ENCODE measurements at places on chromosomes 13 and 19. TPM values are rescaled to one million over a fixed set of nuclear protein-coding genes. Genes with fewer than 3 reads are reported as not detected.

ZNF57 gene
- total RNA-seq = 6.7 TPM

KCTD4 gene
- not detected for total RNA-seq

ZNF880 gene
- 29.0 TPM for total RNA-seq

NALCN gene
- total RNA-seq = 0.34 TPM

PROZ gene
- not detected for total RNA-seq

TSSK6 gene
- 4.7 TPM for total RNA-seq

LILRA5 gene
- not detected for total RNA-seq

AMER2 gene
- 0.18 TPM for total RNA-seq

RASIP1 gene
- total RNA-seq = 5.2 TPM

- no peak for DNase-seq
- H3K27me3 ChIP-seq = peaks cover 19% of the 10 kb centered on the region
- H3K4me3 ChIP-seq = no peak overlapping the region
Measured at GRCh38 chr13:25927932-25928331, 123.9 kb downstream of the SHISA2 start.

DNA sequence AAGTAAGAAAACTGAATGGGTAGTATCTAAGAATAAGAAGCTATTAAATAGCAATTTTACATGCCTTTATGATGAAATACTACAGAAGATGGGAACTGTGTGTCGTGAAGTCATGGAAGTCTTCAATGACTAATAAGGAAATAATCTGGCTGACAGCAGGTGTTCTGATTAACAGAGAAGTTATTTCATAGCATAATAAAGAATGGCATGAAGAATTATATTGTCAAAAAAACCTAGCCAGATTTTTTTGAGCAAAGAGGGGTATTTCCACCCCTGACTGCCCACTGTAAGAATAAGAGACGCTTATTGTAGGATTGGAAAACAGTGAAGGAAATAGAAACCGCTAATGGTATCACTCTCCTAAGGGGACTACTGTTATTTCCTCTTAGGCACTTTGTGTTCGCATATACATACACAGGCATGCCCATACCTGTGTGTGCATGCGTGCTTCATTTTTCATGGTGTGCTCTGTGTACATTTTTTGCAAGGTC, 318.8 kb downstream of the SHISA2 start:
- no peaks in the 10 kb centered on the region for H3K36me3 ChIP-seq
- peaks cover 9% of the 10 kb centered on the region for H3K27me3 ChIP-seq
- DNase-seq = no peak
- no peak overlapping the region for H3K4me3 ChIP-seq
- H3K4me1 ChIP-seq = peaks cover 25% of the 10 kb centered on the region

- peaks cover 4% of the 10 kb centered on the region for H3K4me1 ChIP-seq
- H3K27me3 ChIP-seq = peaks cover 31% of the 10 kb centered on the region
- H3K36me3 ChIP-seq = no peaks in the 10 kb centered on the region
- H3K4me3 ChIP-seq = no peak overlapping the region
- H3K27ac ChIP-seq = no peak overlapping the region
Measured at GRCh38 chr19:43812688-43813087, 10.4 kb upstream of the LYPD5 start.

DNA sequence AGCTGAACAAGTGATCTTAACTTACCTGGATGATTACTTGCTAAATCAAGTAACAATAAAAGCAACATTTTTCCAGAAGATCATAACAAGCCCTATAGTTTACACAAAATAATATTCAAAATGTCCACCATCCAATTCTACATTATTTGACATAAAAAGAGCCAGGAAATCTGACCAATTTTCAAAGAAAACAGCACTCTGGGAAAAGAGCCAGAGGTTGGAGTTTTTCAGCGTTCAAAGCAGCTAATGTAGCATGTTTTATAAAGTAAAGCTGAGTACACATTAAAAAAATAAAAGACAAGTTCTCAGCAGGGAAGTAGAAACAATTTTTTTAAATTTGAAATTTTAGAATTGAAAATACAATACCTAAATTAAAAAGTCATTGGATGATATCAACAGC, 62.6 kb downstream of the UFM1 start:
- no peaks in the 10 kb centered on the region for H3K4me1 ChIP-seq
- no peak overlapping the region for H3K27ac ChIP-seq
- no peaks in the 10 kb centered on the region for H3K27me3 ChIP-seq
- DNase-seq = no peak
- H3K4me3 ChIP-seq = no peak overlapping the region

- DNase-seq = peak; percentile 42
- H3K27ac ChIP-seq = no peak overlapping the region
- H3K4me3 ChIP-seq = peak overlapping the region; percentile 71
- H3K27me3 ChIP-seq = peaks cover 24% of the 10 kb centered on the region
Measured at GRCh38 chr13:27006519-27007161, 165.0 kb downstream of the USP12 start.

- no peaks in the 10 kb centered on the region for H3K27me3 ChIP-seq
- peaks cover 11% of the 10 kb centered on the region for H3K36me3 ChIP-seq
- no peak overlapping the region for H3K4me3 ChIP-seq
Measured at GRCh38 chr19:50000841-50001557, 24.2 kb downstream of the VRK3 start.

DNA sequence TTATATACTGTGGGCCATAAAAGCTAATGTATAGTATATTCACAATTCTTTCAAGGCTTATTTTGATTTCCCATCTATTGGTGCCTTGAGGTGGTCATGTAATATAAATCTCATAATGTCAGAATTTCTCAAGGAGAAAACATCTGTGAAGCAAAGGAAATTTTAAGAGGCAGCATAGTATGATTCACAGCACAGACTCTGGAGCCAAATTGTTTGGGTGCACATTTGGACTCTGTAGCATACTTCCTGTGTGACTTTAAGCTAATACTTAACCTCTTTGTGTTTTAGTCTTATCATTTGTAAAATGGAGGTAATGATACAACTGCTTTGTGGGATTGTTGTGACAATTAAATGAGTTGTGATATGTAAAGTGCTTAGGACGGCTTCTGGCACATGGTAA, 67.6 kb downstream of the PIBF1 start:
- peaks cover 18% of the 10 kb centered on the region for H3K36me3 ChIP-seq
- H3K4me3 ChIP-seq = no peak overlapping the region
- H3K4me1 ChIP-seq = 0 out of 2 replicates have a peak, but pooled peaks cover 6% of the 10 kb centered on the region

DNA sequence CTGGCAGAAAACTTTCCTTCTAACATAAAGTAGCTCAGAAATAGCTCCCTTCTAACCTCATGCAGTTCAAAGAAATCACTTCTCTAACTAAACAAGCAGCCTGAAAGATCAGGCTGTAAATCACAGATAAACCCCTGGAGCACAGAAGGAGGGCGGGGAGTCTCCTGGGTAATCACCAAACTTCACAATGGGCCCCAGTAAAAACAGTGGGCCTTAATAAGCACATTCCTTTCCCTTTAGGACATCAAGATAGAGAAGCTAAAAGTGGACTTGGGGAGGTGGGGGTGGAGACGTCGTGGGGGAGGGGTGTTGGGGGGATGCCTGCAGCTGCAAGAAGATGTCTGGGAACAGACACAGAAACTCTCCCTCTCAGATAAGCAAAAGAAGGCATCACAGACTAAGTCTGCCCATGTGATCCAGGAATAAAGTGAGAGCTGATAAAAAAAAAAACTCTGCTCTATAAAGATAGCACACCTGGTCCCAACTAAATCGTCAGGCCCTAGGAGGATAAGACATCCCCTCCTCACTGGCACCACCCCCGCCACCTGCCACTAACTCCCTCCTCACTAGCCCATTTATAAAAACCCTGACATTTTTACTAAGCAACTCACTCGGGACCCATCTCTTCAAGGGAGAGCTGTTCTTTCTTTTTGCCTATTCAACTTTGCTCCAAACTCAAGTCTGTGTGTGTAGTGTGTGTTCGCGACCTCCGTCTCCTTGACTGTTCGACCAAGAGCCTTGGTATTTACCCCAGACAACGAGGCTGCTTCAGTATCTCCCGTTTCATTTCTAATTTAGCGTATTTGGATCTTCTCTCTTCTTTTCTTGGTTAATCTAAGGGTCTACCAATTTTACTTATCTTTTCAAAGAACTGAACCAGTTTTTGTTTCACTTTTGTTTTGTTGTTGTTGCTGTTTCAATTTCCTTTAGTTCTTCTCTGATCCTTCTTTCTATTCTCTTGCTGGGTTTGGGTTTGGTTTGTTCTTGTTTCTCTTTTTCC, 31.7 kb downstream of the DNAJC15 start:
- no peak overlapping the region for H3K27ac ChIP-seq
- peak; percentile 50 for DNase-seq
- H3K27me3 ChIP-seq = peaks cover 8% of the 10 kb centered on the region
- H3K4me1 ChIP-seq = peaks cover 36% of the 10 kb centered on the region

GRCh38 chr13:95793781-95794180, 116.8 kb downstream of the DNAJC3 start:
- no peak for DNase-seq
- H3K4me3 ChIP-seq = no peak overlapping the region
- H3K27me3 ChIP-seq = no peaks in the 10 kb centered on the region
- H3K36me3 ChIP-seq = peaks cover 44% of the 10 kb centered on the region
- H3K4me1 ChIP-seq = no peaks in the 10 kb centered on the region

- H3K4me3 ChIP-seq = no peak overlapping the region
- no peak for DNase-seq
- no peaks in the 10 kb centered on the region for H3K27me3 ChIP-seq
- no peaks in the 10 kb centered on the region for H3K36me3 ChIP-seq
- peaks cover 20% of the 10 kb centered on the region for H3K4me1 ChIP-seq
Measured at GRCh38 chr13:76466043-76466442, 420.2 kb downstream of the KCTD12 start.

DNA sequence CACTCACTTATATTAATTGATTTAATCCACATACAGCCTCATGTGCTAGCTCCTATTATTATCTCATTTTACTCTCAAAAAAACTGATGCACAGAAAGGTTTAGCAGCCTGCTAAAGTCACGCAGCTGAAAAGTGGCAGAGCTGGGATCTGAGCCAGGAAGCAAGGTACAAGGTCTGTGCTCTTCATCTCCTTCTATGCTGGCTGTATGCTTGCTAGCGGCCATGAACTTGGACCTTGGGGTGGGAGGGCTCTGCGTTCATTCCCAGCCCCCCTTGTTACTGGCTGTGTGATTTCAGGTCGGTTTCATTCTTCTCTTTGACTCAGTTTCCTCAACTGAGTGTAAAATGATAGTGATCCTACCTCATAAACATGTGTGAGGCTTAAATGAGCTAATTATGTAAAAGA, 69.8 kb downstream of the ALOX5AP start:
- H3K36me3 ChIP-seq = no peaks in the 10 kb centered on the region
- no peak for DNase-seq
- peaks cover 12% of the 10 kb centered on the region for H3K27me3 ChIP-seq
- H3K4me1 ChIP-seq = peaks cover 3% of the 10 kb centered on the region

- no peaks in the 10 kb centered on the region for H3K27me3 ChIP-seq
- DNase-seq = no peak
- peaks cover 10% of the 10 kb centered on the region for H3K4me1 ChIP-seq
Measured at GRCh38 chr13:40152145-40152544, 496.7 kb downstream of the COG6 start.

GRCh38 chr13:48828962-48829411, 146.7 kb upstream of the FNDC3A start:
- DNase-seq = no peak
- peaks cover 4% of the 10 kb centered on the region for H3K27me3 ChIP-seq
- H3K4me3 ChIP-seq = no peak overlapping the region
- H3K27ac ChIP-seq = peak overlapping the region; percentile 68

DNA sequence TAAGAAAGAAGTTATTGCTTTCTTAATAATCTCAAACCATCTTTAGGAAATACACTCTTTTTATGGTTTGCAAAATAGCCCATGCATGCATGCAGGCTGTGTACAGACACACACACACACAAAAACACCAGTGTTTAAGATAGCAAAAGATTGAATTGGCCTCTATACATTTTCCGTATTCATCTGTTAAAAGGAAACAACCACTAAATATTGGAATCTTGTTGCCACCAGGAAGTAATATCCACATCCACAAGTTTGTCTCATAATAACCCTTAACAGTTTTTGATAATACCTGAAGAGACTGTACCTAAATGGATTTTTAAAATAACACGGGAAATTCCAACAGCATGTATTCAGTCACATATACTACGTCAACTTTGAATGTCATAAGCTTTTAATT, 7.3 kb upstream of the MAB21L1 start:
- H3K4me1 ChIP-seq = peaks cover 10% of the 10 kb centered on the region
- peaks cover 12% of the 10 kb centered on the region for H3K27me3 ChIP-seq
- no peaks in the 10 kb centered on the region for H3K36me3 ChIP-seq
- H3K27ac ChIP-seq = no peak overlapping the region

DNA sequence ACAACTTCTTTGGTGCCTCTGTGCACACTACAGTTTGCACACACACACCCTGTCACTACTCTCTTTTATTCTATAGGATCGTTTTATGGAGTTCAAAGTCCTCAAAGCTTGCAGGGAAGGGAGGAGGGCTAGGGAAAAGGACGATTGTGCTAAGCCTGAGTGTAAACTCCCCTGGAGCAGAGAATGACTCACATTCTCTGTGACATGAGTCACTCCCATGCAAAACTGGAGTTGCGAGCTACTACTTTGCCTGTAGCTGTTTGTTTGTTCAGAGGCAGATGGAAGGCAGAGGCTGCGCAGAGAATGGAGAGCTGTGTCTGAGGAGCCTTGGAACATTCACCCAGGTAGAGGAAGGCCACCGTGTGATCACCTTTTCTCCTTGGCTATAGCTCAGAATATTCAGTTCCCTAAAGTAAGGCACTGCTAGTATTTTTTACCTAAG, 80.5 kb upstream of the MBNL2 start:
- peak overlapping the region; percentile 37 for H3K4me3 ChIP-seq
- peak; percentile 17 for DNase-seq

- H3K4me1 ChIP-seq = peaks cover 16% of the 10 kb centered on the region
- DNase-seq = no peak
- H3K36me3 ChIP-seq = no peaks in the 10 kb centered on the region
- H3K27me3 ChIP-seq = no peaks in the 10 kb centered on the region
- no peak overlapping the region for H3K4me3 ChIP-seq
Measured at GRCh38 chr13:100051070-100051469, 37.8 kb upstream of the PCCA start.

GRCh38 chr13:32878163-32878562, 138.1 kb upstream of the KL start:
- DNase-seq = no peak
- no peaks in the 10 kb centered on the region for H3K4me1 ChIP-seq
- H3K36me3 ChIP-seq = no peaks in the 10 kb centered on the region
- H3K27me3 ChIP-seq = no peaks in the 10 kb centered on the region
- no peak overlapping the region for H3K27ac ChIP-seq
- H3K4me3 ChIP-seq = no peak overlapping the region

DNA sequence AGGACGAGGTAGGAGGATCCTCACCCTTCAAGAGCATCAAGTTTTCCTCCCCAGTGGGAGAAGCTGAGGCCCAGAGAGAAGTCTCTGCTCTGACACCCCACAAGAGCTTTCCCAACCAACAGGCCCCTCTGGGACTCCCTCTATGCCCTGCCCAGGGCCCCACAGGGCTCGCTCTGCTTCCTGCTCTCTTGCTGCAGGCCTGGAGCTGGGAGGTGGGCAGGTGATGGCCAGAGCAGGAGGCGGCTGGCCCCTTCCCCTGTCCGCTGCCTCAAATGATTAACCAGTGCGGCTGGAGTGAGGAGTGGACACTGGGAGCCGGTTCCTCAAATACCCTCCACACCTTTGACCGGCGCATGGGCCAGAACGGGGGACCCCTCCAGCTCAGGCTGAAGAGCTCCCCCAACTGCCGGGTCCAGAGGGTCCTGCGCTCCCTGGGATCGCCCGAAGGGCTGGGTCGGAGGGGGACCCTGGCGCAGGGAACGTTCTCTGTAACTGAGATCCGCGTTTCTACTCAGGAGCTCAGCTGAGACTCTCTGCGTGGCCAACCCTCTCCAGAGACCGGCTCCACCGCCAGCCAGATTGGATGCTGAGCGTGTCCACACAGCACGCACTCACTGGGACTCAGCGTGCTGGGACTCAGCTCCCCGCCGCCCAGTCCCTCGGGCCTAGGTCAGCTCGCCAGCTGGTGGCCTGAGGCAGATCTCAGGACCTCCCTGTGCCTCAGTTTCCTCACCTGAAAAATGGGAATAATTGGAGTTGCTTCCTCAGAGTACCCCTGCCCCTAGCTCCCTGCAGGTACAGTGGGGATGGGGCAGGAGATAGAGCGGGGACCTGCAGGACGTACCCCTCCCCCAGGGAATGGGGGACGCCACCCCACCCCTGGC, 6.7 kb upstream of the ONECUT3 start:
- peaks cover 8% of the 10 kb centered on the region for H3K4me1 ChIP-seq
- H3K4me3 ChIP-seq = peak overlapping the region; percentile 22
- no peak overlapping the region for H3K27ac ChIP-seq
